ENCODE measurements at places on chromosomes 13 and 19.

DNA sequence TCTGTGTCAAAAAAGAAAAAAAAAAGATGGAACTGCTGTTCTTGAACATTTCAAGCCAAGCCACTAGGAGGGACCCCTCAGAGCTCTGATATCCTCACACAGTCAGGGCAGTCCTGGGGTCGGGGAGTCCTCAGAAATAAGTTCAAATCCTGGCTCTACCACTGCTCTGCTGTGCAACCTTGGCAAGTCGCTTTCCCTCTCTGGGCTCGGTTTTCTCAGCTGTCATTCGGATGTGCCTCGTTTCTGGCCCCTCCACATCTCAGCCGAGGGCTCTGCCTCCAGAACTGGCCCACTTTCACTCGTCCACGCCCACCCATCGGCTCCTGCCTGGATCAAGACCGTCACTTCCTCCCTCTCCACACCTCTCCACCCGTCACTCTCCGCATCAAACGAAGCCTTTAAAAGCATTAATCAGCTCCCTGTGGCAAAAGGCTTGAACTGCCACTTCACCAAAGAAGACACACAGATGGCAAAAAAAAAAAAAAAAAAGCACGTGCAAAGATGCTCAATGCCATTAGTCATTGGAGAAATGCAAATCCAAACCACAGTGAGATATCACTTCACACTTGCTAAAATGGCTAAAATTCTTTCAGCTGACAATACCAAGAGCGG, 7.4 kb upstream of the ZNRF4 start:
- DNase-seq: no peak

- no peak for DNase-seq
Measured at GRCh38 chr19:22030680-22031079, 19.9 kb upstream of the ZNF208 start.

- DNase-seq: no peak
Measured at GRCh38 chr19:37492213-37492612, 14.5 kb upstream of the ZNF793 start.

DNA sequence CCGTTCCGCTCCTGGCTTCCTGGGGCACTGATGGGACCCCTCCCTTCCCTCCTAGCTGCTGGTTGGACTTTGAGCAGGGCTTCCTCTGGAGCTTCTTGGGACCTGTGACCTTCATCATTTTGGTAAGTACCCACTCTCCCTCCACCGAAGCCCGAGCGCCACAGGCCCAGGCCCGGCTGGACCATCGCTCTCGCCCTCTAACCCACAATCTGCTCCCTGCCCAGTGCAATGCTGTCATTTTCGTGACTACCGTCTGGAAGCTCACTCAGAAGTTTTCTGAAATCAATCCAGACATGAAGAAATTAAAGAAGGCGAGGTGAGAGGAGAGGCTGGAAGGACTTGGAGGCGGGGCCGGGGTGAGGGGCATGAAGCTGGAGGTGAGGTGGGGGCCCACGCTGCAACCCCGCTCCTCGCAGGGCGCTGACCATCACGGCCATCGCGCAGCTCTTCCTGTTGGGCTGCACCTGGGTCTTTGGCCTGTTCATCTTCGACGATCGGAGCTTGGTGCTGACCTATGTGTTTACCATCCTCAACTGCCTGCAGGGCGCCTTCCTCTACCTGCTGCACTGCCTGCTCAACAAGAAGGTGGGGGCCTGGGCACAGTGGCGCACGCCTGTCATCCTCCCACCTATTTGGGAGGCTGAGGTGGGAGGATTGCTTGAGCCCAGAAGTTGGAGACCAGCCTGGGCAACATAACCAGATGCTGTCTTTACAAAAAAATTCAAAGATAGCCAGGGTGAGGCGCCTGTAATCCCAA, 12.3 kb downstream of the DDX39A start:
- DNase-seq: no peak

DNA sequence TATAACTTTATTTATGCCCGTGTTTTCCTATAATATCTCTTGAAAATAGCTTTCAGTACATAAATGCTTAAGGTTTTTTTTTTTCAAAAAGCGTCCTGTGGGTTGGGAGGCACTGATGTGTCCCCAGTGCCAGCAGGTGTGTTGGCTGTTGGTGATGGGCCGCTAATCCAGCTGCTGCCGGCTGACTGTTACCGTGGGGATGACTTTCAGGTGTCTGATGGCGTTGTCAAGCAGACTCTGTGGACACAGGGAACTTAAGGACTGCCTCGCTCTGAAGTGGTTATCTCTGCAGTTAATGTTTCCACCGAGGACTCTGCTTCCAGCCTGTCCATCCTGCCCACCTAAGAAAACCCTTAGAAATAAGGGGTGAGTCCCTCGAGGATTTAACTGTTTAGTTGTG, 94.5 kb downstream of the ANKRD10 start:
- DNase-seq: no peak

- no peak for DNase-seq
Measured at GRCh38 chr19:48397263-48398101, 4.0 kb downstream of the GRIN2D start.

GRCh38 chr13:109331898-109332297, 454.5 kb downstream of the IRS2 start:
- no peak for DNase-seq

- no peak for DNase-seq
Measured at GRCh38 chr19:50666346-50667176, 17.3 kb downstream of the C19orf81 start.

GRCh38 chr13:23871616-23872220, 17.5 kb downstream of the MIPEP start:
- DNase-seq: peak; percentile 50

DNA sequence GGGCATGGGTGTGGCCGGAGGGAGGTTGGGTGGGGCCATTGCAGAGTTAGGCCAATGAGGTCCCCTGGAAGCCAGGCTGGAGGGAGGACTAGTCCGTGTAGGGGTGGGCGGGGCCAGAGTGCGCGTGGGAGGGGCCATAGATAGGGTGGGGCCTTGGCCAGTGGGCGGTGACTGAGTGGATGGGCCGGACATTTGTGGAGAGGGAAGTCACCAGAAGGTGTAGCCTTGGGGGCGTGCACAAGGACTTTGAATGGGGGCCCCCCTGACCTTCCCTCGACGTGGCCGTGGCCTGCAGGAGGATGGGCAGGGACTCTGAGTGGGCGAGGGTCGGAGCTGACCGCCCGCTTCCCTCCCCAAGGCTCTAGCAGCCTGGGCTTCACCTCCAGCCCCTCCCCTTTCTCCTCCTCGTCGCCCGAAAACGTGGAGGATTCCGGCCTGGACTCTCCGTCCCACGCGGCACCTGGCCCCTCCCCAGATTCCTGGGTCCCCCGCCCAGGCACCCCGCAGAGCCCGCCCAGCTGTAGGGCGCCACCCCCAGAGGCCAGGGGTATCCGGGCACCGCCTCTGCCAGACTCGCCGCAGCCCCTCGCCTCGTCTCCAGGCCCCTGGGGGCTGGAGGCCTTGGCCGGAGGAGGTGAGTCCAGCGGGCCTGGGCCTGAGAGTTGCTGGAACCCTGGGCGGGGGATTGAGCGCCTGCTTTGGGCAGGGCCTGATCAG, 16.5 kb upstream of the B3GNT3 start:
- peak; percentile 87 for DNase-seq

DNA sequence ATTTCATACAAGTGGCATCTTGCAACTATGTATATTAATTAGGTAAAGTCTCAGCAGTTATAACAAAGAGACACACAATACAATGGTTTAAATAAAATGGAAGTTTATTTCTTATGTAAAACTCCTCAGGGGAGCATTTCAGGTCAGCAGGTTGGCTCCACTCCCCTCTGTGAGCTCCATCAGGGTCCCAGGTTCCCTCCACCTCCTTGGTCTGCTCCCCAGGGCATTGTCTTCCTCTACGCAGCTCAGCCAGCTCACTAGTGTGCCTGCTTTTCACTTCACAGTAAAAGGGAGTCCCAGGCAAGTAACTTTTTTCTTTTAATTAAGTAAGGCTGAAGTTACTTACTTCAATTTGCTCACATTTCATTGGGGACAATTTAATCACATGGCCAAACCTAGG, 135.3 kb upstream of the FNDC3A start:
- DNase-seq: no peak

DNA sequence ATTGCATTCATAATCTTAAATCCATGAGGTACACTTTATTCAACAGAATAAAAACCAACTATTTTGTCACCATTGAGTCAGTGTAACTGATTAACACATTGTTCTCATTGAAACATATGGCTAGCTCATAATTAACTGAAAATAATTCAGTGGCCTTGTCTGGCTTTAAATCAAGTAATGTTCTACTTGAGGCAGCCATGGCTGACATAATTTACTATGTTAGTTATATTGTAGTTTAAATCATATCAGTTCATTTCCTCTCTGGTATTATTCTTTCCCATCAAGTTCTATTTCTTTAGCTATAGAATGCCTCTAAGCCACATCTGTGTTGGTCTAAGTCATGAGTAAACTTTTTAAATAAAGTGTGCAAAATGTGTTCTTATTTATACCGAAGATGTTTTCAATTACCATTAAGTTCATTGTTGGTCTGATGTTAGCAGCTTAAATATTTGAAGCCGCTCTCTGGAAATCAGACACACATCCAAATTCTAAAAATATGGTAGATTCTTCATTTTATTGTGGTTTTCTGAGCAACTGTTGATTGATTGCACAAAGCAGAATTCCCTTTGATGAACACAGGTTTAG, 393.7 kb downstream of the GPC6 start:
- DNase-seq: no peak

GRCh38 chr13:89828506-89828905, 1519.0 kb upstream of the MIR17HG start:
- no peak for DNase-seq

DNA sequence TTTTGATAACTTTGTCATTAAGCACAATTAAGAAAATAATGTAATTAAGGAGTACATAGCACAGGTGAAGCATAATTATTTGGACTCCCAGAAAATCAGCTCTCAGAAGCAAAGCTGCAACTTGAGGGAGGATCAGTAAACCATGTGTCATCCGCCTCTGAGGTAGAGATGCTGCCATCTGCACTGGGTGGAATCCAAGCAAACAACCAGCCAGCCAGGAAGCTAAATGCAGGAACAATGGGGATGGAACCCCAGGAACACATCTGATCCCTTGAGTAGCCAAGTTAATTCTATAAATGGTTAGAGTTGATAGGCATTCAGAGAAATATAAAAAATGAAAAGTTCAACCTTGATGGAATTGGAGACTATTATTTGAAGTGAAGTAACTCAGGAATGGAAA, 520.2 kb downstream of the RFC3 start:
- DNase-seq: no peak

DNA sequence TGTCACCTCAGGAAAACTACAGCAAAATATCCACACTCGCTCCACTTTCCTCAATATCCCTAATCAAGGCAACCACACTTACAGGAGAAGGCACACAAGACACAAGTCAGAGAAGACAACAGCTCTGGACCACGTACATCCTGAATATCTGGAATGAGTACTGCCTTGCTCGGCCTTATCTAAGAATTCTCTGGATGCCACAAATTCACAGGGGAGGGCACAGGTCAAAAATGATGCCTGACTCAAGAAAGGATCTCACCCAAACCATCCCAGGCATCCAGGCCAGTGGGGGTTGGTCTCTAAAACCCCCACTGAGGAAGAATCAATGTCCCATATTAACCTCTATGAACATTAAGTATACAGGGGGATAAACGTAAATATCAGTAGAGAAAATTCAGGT, 29.9 kb downstream of the ATP7B start:
- no peak for DNase-seq

GRCh38 chr13:75636436-75637180, 478 bp downstream of the LMO7 start:
- DNase-seq: peak; percentile 71

DNA sequence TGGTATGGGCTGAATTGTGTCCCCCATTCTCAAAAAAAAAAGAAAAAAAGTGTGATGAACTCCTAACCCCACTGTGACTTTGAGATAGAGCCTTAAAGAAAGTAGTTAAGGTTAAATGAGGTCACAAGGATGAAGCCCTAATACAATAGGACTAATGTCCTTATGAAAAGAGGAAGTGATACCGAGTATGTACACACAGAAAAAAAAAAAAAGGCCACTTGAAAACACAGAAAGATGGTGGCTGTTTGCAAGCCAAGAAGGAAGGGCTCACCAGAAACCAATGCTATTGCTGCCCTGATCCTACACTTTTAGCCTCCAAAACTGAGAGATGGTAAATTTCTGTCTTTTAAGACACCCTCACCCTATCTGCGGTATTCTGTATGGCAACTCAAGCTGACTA, 955.6 kb downstream of the PCDH17 start:
- DNase-seq: no peak

DNA sequence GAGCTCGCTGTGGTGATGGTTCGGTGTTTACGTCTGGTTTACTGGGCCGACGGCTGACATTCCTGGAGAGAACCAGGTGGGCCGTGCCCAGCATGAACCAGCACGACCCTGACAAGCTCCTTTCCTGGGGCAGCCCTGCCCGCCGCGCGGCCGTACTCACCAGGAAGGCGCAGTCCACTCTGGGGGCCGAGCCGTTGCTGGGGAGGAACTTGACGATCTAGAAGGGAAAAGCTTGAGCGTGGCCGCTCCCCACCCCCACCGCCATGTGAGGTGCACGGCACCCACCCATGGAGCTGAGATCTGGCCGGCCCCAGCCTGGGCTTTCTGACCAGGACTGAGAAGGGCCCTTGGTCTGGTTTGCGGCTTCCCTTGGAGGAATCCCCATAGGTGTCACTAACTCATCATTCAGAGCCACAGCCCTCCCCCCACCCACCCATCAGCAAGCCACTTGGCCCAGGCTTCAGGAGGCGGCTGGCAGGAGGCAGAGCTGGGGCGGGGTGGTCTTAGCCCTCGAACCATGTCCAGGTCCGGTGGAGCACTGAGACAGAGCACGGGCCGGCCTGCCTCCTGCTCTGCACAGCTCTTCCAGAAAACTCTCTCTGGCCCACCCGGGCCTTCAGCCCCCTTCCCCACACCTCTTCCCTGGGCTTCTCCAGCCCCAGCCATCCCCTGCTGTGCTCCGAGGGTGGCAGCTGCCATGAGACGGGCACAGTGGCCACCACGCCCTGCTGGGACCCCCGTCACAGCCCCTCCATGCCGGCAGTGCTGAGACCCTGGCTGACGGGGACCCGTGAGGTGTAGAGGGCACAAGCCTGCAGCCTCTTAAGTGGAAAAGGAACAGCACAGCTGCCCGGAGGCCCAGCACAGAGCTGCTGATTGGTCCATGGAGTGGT, 6.2 kb downstream of the ATP4B start:
- no peak for DNase-seq
